Fibroblast of skin of abdomen (primary cell): ENCODE measurements at places on chromosomes 7 and 10.

DNA sequence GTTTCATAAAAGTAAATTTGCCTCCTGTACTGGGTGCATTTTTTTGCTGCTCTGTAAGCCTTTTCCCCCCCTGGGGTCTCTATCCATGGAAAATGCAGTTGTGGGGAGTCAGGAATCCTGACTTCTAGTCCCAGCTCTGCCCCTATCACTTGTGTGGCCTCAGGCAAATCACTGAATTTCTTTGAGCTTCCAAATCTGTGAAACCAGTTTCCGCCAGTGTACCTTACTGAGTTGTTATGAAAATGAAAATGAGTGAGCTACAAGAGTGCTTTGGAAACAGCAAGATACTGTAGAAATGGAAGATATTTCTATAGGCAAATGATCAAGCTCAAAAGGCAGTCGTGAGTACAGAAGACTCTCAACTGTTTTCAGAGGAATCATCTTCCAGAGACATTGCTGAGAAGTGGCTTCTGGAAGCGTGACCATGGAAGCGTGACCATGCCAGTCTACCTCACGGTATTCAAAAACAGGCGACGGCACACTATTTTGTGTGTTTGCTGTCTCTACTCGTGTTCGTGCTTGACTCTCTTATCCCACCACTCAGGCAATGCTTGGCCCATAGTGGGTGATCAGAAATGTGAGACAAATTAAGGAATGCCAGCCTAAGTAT lies 107.4 kb downstream of the ATXN7L1 start:
- DNase-seq, result no peak

GRCh38 chr10:62527019-62527827 lies 153.1 kb downstream of the ZNF365 start:
- DNase-seq, result no peak

- DNase-seq, result no peak
Observed at GRCh38 chr7:13117103-13117502, 429.7 kb downstream of the ARL4A start.

DNA sequence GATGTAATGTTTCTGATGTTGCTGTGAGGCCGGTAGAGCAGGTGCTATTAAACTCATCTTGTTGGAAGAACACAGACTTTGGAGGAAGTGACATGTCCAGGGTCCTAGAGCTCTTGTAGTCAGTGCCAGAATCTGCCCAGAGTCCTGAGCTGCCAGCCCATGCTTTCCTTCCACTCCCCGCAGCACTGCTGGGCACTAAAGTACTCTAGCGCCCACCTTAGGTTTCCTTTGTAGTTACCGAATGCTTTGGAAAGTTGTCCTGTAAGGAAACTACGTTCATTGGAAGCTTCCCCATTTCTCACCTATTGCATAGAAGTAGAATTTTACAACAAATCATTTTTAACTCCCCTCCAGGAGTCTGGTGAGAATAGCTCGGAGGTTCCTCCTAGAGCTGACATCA lies 11.0 kb downstream of the ZNF862 start:
- DNase-seq, result no peak

GRCh38 chr7:28481091-28481926 lies 69.0 kb downstream of the CREB5 start:
- DNase-seq, result peak; percentile 94

DNA sequence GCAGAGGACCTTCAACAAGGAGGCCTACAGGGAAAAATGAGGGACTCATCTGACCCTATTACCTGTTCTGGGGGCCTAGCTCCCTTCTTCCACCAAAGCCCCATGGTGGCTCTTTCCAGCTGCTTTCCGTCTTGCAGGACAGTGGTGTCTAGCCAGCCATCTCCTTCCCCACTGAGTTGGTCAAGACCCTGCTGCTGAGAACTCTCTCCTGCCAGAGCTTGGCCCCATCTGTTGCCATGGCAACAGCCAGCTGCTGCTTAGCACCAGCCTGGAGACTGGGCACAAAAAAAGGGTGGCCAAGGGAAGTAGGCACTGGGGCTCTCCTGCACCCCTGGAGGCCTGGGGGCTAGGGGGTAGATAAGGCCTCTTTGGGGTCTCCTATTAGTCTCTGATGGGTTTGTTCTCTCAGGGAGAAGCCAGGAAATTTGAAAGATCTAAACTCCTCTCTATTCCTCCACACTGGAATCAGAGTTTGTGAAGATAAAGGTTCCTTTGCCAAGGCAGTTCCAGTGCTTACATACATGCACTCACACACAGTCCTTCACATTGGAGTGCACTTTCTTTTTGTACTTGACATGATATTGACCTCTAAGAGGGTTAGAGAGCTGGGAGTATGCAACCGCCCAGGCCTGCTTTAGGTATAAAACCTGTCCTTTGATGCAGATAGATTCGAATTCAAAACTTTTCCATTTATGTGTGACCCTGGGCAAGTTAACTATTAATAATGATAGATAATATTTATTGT lies 15.8 kb downstream of the TSPAN33 start:
- no peak for DNase-seq

GRCh38 chr10:70537398-70538194 lies 59.0 kb downstream of the PALD1 start:
- DNase-seq, result no peak

- no peak for DNase-seq
Observed at GRCh38 chr7:116710764-116711452, 38.9 kb downstream of the MET start.

- no peak for DNase-seq
Observed at GRCh38 chr10:86533328-86533727, 11.7 kb upstream of the WAPL start.

DNA sequence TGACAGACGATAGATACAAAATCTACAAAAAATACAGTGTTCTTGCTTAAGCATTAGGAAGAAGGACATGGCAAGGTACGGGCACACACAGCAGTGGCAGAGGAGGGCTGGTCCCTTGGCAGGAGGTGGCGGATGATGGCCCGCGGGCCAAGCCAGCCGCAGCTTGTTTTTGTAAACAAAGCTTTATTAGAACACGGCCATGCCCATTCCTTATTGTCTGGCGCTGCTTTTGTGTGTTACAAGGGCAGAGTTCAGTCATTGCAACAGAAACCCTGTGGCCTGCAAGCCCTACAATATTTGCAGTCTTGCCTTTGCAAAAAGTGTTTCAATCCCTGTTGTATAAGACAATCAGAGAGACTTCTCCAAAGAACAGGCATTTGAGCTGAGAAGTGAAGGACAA lies 30.7 kb downstream of the FGFR2 start:
- DNase-seq, result no peak

DNA sequence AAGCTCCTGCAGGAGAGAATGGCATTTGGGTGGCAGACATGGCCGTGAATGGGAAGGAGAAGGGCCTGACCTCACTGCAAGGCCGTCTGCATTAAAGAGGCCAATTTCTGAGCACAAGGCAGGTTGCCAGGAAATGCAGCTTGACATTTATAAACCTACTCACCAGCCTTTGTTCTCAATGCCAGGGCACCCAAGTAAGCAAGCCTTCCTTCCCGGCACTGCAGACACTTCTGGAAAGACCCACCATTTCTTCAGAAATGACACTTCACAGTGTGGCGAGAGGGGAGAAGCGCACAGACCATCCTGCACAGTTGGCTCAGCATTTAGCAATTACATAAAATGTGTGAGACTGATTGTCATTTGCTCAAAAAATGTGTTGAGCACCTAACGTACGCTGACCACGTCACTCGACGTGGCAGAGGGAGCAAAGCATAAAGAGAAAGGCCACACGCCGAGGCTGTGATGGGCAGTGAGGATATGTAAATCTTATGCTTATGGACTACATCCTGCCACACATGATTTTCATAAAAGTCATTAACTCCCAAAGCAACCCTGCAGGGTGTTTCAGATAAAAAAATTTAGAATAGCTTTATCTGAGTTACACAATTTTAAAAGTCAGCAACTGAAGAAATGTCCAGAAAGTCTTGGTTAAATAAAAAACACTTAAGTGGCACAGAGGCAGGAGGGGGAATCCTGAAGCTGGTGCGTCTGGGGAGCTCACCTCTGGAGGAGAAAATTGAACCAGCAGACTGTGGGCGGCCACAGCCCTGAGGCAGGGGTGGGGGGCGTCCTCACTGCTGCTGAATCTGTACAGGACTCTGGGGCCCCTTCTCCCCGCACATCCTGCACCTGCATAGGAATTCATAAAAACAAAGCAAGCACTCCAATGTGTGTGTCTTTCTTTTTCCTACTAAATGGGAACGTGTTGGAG lies 543.8 kb downstream of the PTPRN2 start:
- DNase-seq, result no peak

- no peak for DNase-seq
Observed at GRCh38 chr7:157392256-157393037, 55.6 kb downstream of the DNAJB6 start.

DNA sequence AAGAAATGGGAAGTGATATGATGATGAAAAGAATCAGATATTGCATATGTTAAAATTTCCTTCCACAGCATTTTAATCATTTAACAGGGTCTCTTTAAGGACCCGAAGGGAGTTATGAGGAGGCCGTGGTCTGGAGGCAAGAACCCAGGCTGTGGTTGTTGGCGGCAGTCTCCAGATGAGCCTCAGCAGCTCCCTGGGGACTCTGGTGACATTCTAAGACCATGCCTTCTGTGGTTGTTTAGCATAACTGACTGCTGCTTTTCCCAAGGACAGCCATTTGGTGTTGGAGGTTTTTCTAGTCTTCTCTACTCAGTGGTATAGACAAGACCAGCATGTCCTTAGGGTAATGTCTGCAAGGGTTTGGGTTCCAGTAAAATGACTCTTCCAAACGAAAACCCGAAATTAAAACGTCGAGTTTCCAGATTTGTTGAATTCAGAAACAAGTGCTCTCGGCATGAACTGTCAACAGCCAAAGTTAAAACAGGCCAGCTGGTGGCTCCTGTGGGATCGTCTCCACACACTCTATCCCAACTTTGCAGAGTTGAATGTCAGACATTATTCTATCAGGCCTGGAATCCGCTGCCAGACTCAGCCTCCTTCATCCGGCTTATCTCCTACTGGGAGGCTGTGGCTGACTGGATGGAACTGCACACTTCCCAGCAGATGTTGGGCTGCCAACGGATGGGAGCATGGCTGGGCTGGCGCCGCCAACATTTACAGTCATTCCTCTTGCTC lies 183.1 kb downstream of the TAX1BP1 start:
- DNase-seq, result peak; percentile 35

GRCh38 chr10:62000037-62000603 lies 98.6 kb downstream of the ARID5B start:
- no peak for DNase-seq

GRCh38 chr10:76015245-76015644 lies 583.8 kb downstream of the LRMDA start:
- no peak for DNase-seq
